ENCODE measurements at places on chromosomes 7 and 10.

DNA sequence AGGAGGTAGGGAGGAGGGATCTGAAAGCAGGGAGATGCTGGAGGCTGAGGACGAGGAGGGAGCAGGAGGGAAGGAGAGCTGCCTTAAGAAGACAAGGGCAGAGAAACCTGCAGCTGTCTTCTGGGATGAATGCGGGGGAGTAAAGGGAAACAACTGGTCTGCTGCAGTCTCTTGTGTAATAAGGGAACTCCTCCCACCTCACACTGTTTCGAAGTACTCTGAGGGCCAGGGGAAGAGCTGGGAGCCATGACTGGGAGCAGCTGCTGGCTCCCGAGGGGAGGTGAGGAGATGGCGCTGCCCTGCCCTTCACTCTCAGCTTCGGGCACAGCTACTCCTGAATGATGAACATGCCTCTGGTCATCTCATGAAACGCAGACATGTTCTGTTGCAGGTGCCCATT is 65.1 kb downstream of the CLEC2L start:
- DNase-seq = no peak

- no peak for DNase-seq
These were observed 40.6 kb upstream of the SLC16A12 start for GRCh38 chr10:89576022-89576421.

- DNase-seq = no peak
These were observed at the start of gene PLEKHS1 for GRCh38 chr10:113751181-113751732. TSS of gene PLEKHS1 (plus strand) at chr10:113751682. CDS start at chr10:113755278, 3,596 bp downstream.

- DNase-seq = no peak
These were observed 75.6 kb upstream of the INSIG1 start for GRCh38 chr7:155222061-155222460.

GRCh38 chr10:32437334-32437733 is 8.6 kb upstream of the CCDC7 start:
- DNase-seq = no peak

GRCh38 chr7:137577184-137577583 is 233.7 kb upstream of the PTN start:
- no peak for DNase-seq

- no peak for DNase-seq
These were observed 1.1 kb downstream of the NKX1-2 start for GRCh38 chr10:124448696-124449169.

- DNase-seq = no peak
These were observed 29.9 kb upstream of the ZNF273 start for GRCh38 chr7:64873155-64873500.

DNA sequence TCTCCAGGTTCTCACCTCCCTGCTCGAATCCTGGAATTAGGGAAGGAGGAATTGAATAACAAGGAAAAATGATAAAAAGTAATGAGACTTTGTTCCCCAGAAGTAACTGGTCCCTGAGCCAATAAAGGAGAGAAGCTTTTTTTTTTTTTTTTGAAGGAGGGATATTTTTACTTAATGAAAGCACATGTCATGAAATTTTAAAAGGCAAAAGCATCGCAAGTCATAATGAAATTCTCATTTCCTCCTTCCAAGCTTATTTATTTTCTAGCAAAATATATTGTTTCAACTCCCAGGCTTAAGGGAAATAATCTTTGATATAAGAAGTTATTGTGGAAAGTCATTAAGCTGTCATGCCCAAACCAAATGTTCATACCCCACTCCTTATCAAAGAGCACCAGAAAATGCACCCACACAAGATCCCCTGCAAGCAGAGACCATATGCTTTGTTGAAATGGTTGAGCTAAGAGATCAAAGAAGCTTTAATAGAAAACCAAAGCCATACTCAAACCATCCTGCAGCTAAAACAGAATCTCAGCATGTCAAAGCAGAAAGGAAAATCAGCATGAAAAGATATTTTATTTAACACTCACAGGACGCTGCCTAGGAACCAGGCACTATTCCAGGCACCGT is 16.7 kb upstream of the ABCC2 start:
- no peak for DNase-seq

DNA sequence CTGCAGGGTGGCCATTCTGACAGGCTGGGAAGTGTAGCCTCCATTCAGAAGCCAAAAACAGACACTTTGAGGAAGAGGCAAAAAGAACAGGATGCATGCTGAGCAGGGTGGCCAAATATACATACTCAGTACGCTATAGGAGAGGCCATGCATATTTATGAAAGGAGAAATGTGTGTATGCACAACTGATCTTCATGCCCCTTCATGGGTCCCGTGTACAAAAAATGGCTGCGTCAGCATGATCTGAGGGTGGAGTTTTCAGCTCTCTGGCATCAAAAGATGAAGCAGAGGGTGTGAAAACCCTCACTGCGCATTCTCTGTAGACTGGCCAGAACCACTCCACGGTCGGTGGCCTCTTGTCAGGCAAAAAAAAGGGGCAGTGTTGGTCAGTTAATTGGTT is 35.5 kb upstream of the OIT3 start:
- no peak for DNase-seq

- DNase-seq = peak; percentile 18
These were observed 62.3 kb downstream of the C10orf120 start for GRCh38 chr10:122637376-122637775.

DNA sequence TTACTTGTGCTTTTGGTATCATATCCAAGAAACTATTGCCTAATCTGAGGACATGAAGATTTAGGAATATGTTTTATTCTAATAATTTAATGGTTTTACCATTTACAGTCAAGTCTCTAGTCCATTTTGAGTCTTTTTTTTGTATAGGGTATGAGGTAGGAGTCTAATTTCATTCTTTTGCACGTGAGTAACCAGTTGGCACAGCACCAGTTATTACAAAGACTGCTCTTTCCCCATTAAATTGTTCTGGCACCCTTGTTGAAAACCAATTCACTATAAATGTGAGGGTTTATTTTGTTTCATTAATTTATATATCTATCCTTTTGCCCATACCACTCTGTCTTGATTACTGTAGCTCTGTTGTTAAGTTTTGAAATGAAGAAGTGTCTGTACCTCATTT is 381.6 kb downstream of the SUGCT start:
- no peak for DNase-seq

DNA sequence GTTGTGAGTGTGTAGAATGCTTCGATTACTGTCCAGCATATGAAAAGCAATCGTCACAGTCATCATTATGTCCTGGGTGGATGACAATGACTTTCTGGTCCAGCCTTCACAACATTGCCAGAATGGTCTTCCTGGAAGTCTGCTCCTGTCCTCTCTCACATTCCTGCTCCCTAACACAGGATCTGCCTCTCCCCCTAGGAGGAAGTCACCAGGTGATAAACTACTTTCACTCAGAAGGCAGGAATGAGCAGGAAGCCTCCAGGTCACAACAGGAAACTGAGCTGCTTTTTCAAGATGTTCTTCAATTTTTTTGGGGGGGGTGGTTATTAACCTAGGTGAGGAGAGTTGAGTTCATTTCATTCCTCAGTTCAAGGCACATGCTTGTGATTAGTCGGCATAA is 13.6 kb upstream of the GPNMB start:
- DNase-seq = no peak

DNA sequence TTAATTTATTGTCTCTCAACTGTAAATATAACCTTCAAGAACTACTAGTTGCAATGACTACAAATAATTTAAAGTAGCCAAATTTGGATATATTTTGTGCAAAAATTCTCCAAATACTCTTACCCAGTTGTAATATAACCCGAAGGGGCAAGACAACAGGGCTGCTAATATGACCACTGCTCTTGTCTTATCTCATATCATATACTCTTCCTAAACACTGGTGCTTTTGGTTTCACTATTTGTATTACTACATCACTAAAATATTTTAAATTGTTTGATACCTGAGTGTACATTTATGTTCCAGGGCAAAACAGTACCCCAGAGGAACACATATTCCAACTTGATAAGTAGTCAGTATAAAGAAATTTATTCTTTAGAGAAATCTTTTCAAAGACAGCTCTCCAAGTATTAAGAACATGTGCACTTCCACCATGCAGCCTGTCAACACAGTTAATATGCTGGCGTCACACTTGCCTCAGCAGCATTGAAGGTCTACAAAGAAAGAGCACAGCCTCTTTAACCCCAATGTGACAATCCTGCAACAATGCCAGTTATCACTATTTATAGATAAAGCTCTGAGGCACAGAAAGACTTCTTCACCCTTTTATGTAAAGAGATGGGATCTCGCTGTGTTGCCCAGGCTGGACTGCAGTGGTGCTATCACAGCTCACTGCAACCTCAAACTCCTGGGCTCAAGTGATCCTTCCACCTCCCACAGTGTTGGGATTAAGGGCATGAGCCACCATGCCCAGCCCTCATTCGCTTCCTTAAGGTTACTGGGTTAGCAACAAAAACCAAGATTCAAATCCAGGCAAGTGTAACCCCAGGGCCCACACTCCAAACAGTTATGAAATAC is 37.8 kb downstream of the RHEB start:
- DNase-seq = no peak

DNA sequence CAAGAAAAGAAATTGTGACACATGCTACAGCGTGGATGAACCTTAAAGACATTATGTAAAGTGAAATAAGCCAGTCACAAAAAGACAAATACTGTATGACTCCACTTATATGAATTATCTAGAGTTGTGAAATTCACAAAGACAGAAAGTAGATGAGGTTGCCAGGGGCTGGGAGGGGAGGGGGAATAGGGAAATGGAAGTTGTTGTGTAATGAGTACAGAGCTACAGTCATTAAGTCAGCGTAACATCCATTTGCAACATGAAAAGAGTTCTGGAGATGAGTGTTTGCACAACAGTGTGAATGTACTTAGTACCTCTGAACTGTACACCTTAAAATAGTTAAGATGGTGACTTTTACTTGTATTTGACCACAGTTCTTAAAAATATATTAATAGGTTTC is 112.1 kb upstream of the CDK1 start:
- DNase-seq = no peak

- DNase-seq = no peak
These were observed 160.0 kb upstream of the MKI67 start for GRCh38 chr10:128286141-128286761.

DNA sequence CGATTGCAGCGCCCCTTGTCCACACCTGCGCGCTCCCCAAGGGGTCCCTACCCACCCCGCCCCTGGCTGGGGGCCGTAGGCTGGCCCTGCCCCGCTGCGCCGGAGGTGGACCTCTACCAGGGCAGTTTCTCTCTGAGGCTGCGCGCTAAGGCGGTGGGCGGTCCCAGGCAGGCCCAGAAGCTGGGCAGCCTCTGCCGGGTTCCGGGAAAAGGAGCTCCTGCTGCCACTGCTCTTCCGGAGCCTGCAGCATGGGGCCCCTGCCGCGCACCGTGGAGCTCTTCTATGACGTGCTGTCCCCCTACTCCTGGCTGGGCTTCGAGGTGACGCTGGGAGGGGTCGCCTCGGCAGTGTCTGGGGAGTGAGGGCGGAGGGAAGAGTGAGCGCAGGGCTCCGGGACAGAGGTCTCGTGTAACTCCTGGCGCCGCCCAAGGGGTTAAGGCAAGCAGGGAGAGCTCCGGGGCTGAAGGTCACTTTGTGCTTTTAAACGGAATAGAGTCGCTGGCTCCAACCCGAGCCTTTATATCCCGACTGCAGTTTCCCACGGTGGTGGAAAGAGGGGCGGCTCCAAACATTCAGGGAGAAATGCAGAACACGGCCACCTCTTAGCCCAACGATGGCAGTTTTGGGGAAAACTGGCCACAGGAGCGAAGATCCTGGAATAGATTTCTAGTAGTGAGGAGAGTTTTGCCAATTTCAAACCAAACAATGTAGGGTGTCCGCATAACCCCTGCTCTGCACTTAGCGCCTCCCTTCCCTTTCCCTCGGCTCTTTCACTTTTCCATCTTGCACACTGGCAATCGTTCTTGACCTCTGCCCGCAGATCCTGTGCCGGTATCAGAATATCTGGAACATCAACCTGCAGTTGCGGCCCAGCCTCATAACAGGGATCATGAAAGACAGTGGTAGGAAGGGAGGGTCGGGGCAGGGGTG is at the start of gene GSTK1:
GSTK1 (plus strand) TSS at position 176 of the 930 bp plus-strand sequence; CDS start at position 249, 73 bp downstream.
- peak; percentile 82 for DNase-seq

- DNase-seq = no peak
These were observed 100.3 kb upstream of the BTBD16 start for GRCh38 chr10:122170802-122171201.

GRCh38 chr10:101467286-101467770 is 113.4 kb downstream of the BTRC start:
- no peak for DNase-seq

- DNase-seq = no peak
These were observed 228.8 kb upstream of the KIAA1217 start for GRCh38 chr10:23980094-23980493.

- DNase-seq = peak; percentile 38
These were observed 110.6 kb downstream of the CLEC2L start for GRCh38 chr7:139634087-139634486.

DNA sequence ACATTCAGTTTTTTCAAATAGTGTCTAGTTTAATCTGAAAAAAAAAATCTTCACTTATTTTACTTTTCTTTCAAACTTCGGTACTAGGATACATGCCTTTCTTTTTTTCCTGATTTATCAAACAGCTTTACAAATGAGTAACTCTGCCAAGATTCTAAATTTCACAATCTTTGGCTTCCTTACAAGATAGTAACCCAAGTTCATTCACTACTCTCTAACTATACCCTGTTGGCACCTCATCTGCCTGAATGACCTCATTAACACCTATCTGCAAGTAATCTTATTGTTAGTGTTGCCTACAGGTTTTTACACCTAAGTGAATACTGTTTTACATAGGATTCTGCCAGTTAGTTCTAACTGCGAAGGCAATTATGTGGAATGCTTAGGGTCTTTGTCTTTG is 159.8 kb downstream of the FOXP2 start:
- DNase-seq = no peak
